RWPE1 (cell line): ENCODE measurements at places on chromosomes 1 and 21.

GRCh38 chr21:37562920-37563640 lies 196.5 kb downstream of the DYRK1A start:
- DNase-seq, result no peak

DNA sequence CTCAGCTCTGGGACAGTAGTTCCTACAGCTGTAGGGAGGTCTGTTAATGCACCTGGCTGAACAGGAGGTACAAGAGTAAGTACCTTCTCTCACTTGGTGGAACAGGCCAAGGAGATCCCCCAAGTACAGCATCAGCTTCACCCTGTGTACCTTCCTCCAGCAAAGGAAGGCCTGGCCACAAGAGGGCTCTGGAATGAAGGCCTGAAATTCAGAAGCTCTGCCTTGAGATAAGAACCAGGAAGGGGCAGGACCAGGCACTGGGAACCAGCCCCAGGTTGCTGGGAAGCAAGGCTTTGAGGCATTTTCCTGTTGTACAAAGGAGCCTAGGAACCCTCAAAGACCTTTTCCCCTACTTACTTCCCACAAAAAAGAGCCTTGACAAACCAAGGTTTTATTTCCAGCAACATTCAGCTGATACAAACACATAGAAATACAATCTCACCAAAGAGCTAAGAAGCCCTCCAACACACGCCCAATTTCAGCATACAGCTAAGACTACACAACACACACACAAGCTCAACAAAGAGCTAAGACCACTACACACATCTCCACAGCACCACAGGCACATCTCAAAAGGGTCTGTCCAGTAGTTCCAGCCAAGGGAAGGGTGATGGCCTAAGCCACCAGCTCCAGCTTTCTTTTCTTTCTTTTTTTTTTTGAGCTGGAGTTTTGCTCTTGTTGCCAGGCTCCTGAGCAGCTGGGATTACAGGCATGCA lies 23.5 kb downstream of the F11R start:
- DNase-seq, result peak; percentile 57

GRCh38 chr1:202149566-202149965 lies 5.0 kb upstream of the ARL8A start:
- DNase-seq, result no peak

- DNase-seq, result no peak
Measured at GRCh38 chr1:27374362-27375086, at the start of gene FCN3. TSS of gene FCN3 (minus strand) at chr1:27374824. CDS start at chr1:27374818, 6 bp downstream.

- DNase-seq, result no peak
Measured at GRCh38 chr1:179156026-179156425, 73.5 kb downstream of the ABL2 start.

- DNase-seq, result no peak
Measured at GRCh38 chr21:46304955-46305354, 18.7 kb downstream of the C21orf58 start.

DNA sequence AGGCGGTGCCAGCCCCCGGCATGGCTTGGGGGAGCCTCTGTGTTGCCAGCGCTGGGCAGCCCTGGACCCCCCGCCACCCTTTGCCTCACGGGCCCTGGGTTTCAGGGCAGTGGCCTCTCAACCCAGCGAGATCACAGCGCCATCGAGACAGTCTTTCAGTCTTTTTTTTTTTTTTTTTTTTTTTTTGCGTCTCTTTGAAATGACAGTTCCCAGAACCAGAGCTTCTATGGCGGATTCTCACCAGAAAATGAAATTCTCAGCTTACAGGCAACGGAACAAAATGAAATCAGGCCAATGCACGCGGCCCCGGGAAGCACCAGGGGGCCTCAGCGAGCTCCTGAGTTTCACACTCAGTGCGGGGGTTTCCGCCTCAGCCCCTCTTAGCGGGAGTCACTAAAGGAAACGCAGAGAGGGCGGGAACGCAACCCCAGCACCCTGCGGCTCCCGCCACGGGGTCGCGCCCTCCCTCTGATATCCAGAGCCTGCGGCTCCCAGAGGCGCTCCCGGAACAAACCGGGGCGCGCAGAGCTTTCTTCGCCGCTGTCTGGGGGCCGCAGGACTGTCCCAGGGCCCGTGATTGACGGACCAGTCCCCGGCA lies 8.0 kb upstream of the COL6A1 start:
- peak; percentile 69 for DNase-seq

GRCh38 chr1:201792534-201793305 lies 36.2 kb upstream of the IPO9 start:
- DNase-seq, result peak; percentile 88

- DNase-seq, result no peak
Measured at GRCh38 chr1:65942476-65942875, 149.8 kb downstream of the PDE4B start.

DNA sequence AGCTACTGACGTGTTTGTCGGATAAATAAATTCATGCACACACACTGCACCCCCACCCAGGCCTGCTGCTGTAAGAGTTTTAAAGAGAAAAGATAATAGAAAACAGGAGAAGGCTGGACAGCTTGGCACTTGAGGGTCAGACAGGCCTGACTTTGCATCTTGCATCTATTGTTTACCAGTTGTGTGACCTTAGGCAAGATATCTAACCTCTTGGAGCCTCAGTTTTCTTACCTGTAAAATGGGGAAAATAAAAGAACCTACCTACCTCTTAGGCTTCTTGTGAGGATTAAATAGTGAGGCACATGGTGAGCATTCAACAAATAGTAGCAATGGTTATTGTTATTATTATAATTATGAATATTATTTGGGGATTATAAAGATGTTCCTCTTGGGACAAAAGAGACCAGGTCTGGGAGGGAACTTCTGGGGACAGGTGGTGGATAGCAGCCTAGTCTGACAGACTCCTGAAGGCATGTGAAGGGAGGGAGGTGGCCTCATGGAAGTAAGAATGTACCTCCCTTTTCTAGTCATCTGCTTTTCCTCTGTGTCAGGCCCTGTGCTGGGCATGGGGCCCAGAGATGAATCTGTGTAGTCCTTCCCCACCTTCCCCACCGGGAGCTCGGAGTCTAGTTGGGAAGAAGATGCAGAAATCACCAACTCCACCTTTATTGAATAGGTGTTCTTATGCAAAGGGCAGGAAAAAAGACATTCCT lies 18.3 kb upstream of the EPB41 start:
- no peak for DNase-seq

- no peak for DNase-seq
Measured at GRCh38 chr1:223827193-223827663, 18.5 kb downstream of the TP53BP2 start.

- DNase-seq, result no peak
Measured at GRCh38 chr1:189150624-189151023, 1327.0 kb downstream of the BRINP3 start.

- no peak for DNase-seq
Measured at GRCh38 chr21:46100426-46100825, 2.5 kb downstream of the COL6A2 start.

- DNase-seq, result no peak
Measured at GRCh38 chr21:36754241-36754898, 55.5 kb downstream of the SIM2 start.

GRCh38 chr1:189880135-189880534 lies 597.5 kb downstream of the BRINP3 start:
- DNase-seq, result no peak

DNA sequence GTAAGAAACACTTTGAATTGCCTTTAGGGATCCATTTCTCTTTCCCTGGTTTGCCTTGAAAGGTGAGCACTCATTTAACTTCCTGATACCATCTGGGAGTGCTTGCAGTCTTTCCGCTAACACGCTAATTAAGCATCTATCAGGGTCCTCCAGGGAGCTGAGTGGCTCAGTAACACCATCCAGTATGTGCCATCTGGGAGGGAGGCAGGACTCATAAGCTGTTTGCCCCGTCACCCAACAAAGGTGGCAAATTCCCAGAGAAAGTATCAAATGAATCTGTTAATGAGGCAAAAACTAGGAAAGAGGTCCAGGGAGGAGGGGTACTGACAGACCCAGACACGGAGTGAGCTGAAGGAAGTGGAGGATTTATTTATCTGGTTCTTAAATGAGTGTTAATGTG lies 430.9 kb downstream of the HLX start:
- DNase-seq, result no peak

DNA sequence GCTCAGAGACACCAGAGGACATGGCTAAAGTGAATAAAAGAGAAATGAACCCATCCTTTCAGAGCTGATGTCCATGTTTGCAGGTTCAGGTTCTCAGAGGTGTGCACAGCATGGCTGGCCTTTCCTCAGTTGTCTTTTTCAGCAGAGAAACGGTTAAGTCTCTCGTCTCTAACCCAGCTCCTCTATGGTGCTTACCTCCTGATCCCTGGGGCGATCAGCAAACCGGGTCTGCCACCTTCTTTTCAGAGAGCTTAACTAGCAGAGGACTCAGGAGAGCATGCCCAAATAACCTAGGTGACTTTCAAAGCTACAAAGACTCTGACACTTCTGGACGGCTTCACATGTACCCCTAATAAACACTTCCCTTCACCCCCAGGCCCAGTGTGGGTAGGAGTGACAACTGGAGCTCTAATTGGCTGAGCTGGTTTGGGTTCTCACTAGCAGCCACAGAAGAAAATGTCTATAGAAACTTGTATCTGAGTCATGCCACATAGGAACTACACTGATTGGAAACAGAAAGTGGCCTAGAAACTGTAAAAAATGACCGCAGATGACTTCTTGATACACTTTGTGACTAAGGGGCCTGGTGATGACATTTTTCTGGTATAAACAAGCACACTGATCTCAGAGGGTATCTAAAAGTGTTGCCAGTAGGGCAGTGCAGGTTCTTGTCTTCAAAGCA lies at the start of gene AIM2:
TSS of gene AIM2 (minus strand) at position 329 of the 682 bp plus-strand sequence. CDS start 3,267 bp downstream, outside the sequence.
- no peak for DNase-seq

DNA sequence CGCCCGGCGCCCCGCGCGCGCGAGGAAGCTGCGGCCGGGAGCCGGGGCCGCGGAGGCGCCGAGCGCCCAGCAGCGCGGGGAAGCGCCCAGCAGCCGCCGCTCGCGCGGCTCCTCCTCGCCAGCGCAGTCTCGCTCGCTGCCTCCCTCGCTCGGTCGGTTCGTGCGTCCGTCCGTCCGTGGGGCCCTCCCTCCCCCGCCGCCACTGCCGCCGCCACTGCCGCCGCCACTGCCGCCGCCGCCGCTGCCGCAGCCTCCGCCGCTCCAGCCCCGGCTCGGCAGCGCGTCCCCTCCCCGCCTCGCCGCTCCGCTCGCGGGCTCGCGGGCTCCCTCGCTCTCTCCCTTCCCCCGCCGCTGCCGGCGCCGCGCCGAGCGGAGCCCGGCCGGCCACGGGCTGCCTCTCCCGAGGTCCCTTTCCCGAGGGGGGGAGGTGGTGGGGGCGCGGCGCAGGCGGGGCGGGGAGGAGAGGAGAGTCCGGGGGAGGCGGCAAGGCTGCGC lies at the start of gene KCND3:
TSS of gene KCND3 (minus strand) at position 138 of the 495 bp plus-strand sequence.
- DNase-seq, result peak; percentile 14

GRCh38 chr1:8965121-8965820 lies 19.6 kb downstream of the CA6 start:
- DNase-seq, result no peak

- DNase-seq, result no peak
Measured at GRCh38 chr1:211309617-211310016, 17.0 kb upstream of the TRAF5 start.

DNA sequence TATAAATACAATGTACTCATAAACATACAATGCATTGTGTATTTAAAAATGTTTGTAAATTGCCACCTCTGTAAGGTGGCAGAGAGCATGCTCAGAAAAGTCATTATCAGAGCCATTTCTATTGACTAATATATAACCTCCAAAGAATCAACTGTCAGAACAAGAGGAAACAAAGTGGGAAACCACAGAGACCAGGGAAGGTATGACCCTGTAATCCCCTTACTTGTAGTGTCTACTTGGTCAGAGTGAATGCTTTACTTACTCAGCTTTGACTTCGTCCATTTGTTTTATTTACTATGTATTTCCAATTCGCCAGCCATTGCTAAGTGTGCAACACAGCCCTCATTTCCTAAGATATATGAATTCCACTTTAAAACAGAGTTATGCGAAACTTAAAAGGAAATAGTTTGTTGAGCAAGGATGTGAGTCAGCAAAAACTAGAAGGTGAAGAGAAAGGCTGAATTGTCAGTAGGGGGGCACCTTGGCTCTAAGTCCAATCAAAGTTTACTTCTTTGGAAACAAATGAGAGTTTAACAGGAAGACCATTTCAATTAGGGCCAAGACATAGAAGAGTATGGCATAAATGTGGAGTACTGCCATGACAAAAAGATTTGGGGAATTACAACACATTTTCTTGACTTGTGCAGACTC lies 671.7 kb upstream of the PTBP2 start:
- no peak for DNase-seq

GRCh38 chr1:114033216-114033706 lies 54.0 kb downstream of the OLFML3 start:
- DNase-seq, result peak; percentile 51

DNA sequence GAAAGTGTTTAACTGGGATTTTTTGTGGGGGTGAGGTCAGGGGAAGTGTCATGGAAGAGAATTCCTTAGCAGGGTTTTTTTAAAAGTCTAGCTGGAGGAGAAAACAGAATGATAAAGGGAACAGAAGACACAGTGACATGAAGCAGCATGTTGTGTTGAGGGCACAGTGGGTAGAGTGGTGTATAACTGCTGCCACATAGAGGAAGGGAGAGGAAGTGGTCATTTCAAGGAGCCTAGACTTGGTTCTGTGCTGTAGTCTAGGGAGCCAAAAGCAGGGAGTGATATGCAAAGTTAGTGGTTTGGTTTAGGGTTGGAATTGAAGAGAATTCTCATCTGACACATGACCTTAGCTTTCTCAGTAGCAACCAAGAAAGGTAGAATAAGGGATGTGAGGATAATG lies 10.2 kb downstream of the EEIG2 start:
- DNase-seq, result peak; percentile 29

DNA sequence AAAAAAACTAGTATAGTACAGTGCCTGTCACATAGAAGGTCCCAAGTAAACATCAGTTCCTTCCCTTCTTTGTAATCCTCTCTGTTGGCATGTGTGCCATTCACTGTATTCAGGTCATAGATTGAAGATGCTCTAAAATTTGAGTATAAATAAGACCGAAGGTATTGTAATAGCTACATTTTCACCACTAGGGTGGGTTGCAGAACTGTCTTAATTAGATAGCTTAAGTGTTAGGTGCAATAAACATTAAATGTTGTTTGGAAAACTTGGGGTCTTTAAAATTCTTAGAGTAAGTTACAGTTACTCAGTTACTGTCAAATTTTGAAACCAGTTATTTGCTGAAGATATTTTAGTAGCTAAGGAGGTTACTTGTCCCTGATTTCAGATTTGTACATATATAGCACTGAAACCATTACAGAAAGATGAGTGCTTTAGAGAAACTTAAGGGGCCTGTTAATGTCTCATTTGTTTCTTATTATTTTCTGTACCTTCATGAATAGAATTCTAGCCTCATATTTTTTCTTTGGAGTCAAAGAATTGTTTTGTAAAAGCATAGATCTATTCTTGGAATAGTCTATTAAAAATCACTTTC lies 24.3 kb downstream of the PER3 start:
- peak; percentile 26 for DNase-seq

DNA sequence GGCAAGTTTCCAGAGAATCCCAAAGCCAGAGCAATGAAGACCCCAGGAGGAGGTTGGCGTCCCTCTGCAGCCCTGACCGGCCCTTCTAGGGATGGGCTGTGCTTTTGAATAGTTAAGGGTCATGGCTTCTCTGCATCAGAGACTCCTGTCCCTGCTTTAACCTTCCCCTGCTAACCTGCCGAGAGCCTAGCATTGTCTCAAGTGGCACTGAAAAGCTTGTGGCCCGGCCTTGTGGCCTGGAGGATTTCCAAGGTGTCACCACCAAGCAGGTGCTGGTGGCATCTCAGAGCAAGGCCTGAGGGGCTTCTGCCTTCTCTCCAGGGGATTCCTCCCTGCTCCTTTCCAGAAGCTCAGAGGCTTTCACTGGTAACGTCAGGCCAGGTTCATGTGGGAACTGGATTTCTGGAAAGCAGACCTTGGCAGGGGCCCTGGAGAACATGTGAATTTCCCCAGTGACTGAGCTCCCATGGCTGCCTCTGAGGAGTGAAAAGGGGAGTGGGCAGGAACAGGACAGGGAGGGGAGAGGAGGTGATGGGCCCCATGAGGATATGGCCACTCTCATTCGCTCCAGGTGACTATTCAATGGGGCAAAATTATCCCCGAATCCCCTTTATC lies 409.9 kb downstream of the PTPRU start:
- no peak for DNase-seq
